CD8-positive, alpha-beta memory T cell (primary cell): ENCODE measurements at places on chromosomes 6 and 20. TPM values are rescaled to one million over a fixed set of nuclear protein-coding genes. Genes with fewer than 3 reads are reported as not detected.
A peak's percentile ranks its signal among the peaks of the same experiment; 100 is the strongest.

- H3K36me3 ChIP-seq: no peaks in the 10 kb centered on the region
- DNase-seq: no peak
- H3K27ac ChIP-seq: no peak overlapping the region
- no peak overlapping the region for H3K4me3 ChIP-seq
- no peaks in the 10 kb centered on the region for H3K4me1 ChIP-seq
- H3K27me3 ChIP-seq: no peaks in the 10 kb centered on the region
Observed at GRCh38 chr20:19090332-19090731, 122.1 kb upstream of the SLC24A3 start.

GRCh38 chr6:139029470-139030227 is 1.1 kb downstream of the ABRACL start:
- H3K4me1 ChIP-seq: peaks cover 20% of the 10 kb centered on the region
- peak overlapping the region; percentile 70 for H3K4me3 ChIP-seq
- peaks cover 1% of the 10 kb centered on the region for H3K36me3 ChIP-seq

GRCh38 chr20:18287546-18287914 is 797 bp upstream of the ZNF133 start:
- H3K36me3 ChIP-seq: no peaks in the 10 kb centered on the region
- H3K4me1 ChIP-seq: peaks cover 19% of the 10 kb centered on the region
- peaks cover 4% of the 10 kb centered on the region for H3K27me3 ChIP-seq
- H3K27ac ChIP-seq: peak overlapping the region; percentile 98
- H3K4me3 ChIP-seq: peak overlapping the region; percentile 98
- DNase-seq: peak; percentile 1

- H3K4me1 ChIP-seq: no peaks in the 10 kb centered on the region
- DNase-seq: no peak
- H3K27me3 ChIP-seq: peaks cover 20% of the 10 kb centered on the region
- no peak overlapping the region for H3K27ac ChIP-seq
Observed at GRCh38 chr20:38604873-38605303, 3.3 kb downstream of the ARHGAP40 start.

- no peak overlapping the region for H3K27ac ChIP-seq
- H3K4me1 ChIP-seq: peaks cover 4% of the 10 kb centered on the region
- H3K27me3 ChIP-seq: no peaks in the 10 kb centered on the region
- H3K4me3 ChIP-seq: no peak overlapping the region
- DNase-seq: no peak
Observed at GRCh38 chr6:143755301-143755744, 77.6 kb downstream of the PHACTR2 start.

DNA sequence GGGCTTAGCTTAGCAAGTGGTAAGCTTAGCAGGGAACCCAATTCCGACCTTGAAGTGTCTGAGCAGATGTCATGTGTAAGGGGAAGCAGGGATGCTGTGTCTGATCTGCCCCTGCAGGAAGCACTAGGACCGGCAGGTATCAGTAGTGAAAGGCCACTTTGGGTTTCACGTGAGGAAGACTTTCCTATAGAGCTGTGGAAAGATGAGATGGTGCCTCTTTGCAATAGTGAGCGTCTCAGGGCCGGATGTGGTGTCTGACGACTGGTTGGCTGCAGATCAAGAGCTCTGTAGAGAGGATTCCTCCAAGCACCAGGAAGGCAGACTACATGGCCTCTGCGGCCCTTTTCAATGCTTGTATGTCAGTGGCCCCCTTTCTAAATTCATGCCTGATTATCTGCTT is 98.3 kb downstream of the TIAM2 start:
- H3K27ac ChIP-seq: no peak overlapping the region
- no peaks in the 10 kb centered on the region for H3K27me3 ChIP-seq
- H3K4me3 ChIP-seq: no peak overlapping the region
- H3K36me3 ChIP-seq: no peaks in the 10 kb centered on the region
- peak; percentile 12 for DNase-seq

DNA sequence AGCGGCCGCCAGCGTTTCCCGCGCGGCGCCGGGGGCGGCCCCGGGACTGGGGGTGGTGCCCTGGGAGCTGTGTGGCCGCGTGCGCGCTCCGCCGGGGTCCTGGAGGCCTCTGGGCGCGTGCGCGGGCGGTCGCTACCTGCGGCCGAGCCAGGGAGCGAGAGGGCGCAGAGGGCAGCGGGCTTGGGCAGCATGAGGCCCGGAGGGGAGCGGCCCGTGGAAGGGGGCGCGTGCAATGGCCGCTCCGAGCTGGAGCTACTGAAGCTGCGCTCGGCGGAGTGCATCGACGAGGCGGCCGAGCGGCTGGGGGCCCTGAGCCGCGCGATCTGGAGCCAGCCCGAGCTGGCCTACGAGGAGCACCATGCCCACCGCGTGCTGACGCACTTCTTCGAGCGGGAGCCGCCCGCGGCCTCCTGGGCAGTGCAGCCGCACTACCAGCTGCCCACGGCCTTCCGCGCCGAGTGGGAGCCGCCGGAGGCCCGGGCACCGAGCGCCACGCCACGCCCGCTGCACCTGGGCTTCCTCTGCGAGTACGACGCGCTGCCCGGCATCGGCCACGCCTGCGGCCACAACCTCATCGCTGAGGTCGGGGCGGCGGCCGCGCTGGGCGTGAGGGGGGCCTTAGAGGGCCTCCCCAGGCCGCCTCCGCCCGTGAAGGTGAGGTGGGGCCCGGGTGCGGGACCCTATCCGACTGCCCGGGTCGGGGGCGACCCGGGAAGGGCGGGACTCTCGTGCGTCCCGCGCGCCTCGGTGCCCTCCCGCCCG is at the start of gene PM20D2:
TSS of gene PM20D2 (plus strand) at position 100 of the 762 bp plus-strand sequence. CDS start at position 190, 90 bp downstream.
- no peaks in the 10 kb centered on the region for H3K27me3 ChIP-seq
- H3K4me3 ChIP-seq: peak within 1 kb of the TSS; percentile 73
- H3K27ac ChIP-seq: peak within 1 kb of the TSS; percentile 62
- no peaks in the 10 kb centered on the region for H3K36me3 ChIP-seq

DNA sequence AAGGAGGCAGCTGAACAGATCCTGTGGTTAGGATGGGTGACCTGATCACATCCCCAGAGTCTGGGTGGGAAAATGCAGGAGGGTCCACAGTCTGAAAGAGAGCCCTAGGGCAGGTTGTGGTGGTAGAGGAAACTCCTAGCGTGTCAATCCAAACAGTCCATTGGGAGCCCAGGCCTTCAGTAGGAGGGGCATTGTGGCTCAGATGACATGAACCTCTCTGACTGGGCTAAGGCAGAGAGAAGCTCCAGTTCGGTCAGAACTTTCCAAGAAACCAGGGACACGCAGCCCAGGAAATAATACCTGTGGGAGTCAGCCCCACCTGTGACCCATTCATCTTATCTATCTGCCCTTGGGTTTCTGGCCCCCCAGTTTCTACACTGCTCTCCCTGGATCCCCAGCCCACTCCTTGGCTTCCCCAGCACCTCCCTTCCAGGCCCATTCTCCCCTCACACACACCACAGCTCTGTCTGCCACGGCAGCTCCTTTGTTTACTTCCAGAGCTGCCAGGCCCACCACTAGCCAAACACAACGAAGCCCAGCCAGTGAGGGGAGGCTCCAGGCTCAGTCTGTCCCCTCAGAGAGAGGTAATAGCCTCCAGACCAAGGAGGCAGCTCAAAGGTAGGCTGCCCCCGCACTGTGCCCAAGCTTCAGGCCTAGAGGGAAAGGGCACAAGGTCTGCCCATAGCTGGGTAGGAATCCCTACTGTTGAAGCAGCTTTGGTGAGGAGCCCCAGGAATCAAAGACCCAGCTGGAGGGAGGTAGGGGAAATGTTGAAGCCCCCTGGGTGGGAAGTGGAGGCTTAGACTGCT is 6.2 kb downstream of the GDF5 start:
- DNase-seq: no peak
- no peaks in the 10 kb centered on the region for H3K27me3 ChIP-seq
- H3K4me1 ChIP-seq: no peaks in the 10 kb centered on the region

- no peak overlapping the region for H3K4me3 ChIP-seq
- H3K27ac ChIP-seq: no peak overlapping the region
- no peaks in the 10 kb centered on the region for H3K27me3 ChIP-seq
- no peaks in the 10 kb centered on the region for H3K36me3 ChIP-seq
- no peaks in the 10 kb centered on the region for H3K4me1 ChIP-seq
Observed at GRCh38 chr6:73983367-73983766, 287.4 kb downstream of the CD109 start.

GRCh38 chr6:98828941-98829411 is 5.4 kb upstream of the POU3F2 start:
- H3K27ac ChIP-seq: no peak overlapping the region
- DNase-seq: no peak
- H3K27me3 ChIP-seq: peaks cover 56% of the 10 kb centered on the region
- no peak overlapping the region for H3K4me3 ChIP-seq
- H3K4me1 ChIP-seq: peaks cover 30% of the 10 kb centered on the region

- H3K27ac ChIP-seq: no peak overlapping the region
- no peak for DNase-seq
- peaks cover 10% of the 10 kb centered on the region for H3K4me1 ChIP-seq
- no peaks in the 10 kb centered on the region for H3K27me3 ChIP-seq
- no peaks in the 10 kb centered on the region for H3K36me3 ChIP-seq
Observed at GRCh38 chr6:136051140-136051775, 198.9 kb downstream of the MTFR2 start.

GRCh38 chr6:4973982-4974745 is 29.7 kb downstream of the RPP40 start:
- no peaks in the 10 kb centered on the region for H3K36me3 ChIP-seq
- no peaks in the 10 kb centered on the region for H3K4me1 ChIP-seq
- no peak overlapping the region for H3K27ac ChIP-seq
- H3K4me3 ChIP-seq: no peak overlapping the region

DNA sequence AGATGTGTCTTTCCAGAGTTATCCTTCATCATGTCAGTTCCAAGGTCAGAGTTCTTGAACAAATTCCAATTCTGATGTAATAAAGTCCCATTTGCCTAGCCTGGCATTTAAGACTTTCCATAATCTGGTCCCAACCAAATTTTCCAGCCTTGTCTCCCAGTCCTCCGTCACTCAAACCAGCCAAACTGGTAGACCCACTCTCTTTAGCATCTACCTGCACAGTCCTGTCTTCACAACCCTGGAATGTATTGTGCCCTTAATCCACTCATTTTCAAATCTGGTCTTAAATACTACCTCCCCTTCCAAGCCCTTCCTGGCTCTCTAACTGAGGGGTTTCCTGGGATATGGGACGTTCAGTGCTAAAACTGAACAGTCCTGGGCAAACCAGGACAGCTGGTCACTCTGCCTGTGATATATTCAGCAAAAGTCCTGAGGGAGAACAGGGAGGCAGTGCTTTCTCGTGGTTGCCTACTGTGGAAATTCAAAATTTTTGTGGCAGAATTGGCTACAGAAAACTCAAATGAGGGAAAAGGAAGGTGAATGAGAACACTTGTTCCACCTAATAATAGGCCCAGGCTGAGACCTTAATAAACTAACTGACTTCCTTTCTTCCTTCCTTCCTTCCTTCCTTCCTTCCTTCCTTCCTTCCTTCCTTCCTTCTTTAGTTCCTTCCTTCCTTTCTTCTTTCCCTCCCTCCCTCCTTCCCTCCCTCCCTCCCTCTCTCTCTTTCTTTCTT is 10.8 kb upstream of the AKAP7 start:
- H3K4me3 ChIP-seq: no peak overlapping the region
- no peaks in the 10 kb centered on the region for H3K4me1 ChIP-seq
- DNase-seq: no peak
- H3K27ac ChIP-seq: no peak overlapping the region
- no peaks in the 10 kb centered on the region for H3K36me3 ChIP-seq

- H3K27me3 ChIP-seq: no peaks in the 10 kb centered on the region
- no peak overlapping the region for H3K27ac ChIP-seq
- no peaks in the 10 kb centered on the region for H3K36me3 ChIP-seq
- no peak for DNase-seq
- no peak overlapping the region for H3K4me3 ChIP-seq
Observed at GRCh38 chr20:10854976-10855375, 181.2 kb upstream of the JAG1 start.

DNA sequence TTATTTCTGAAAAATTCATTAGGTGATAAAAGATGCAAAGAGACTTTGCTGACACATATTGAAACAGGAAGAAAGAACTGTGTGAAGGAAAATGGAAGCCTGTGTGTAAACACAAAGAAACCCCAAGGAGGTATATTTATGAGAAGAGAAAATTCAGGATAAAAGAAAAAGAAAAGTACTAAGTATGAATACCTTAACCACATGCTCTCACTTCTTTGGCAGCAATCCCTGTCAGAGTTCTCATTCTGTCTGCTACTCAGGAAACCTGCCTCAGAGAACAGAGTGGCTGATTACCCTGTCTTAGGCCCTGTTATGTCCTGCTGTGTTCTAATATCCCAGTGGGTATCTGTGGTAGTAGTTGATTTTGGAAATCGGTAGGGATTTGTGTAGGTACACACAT is 457.9 kb downstream of the TBC1D32 start:
- no peaks in the 10 kb centered on the region for H3K27me3 ChIP-seq
- DNase-seq: no peak
- H3K4me1 ChIP-seq: no peaks in the 10 kb centered on the region
- H3K36me3 ChIP-seq: no peaks in the 10 kb centered on the region

GRCh38 chr6:166830185-166830890 is 126.0 kb downstream of the RNASET2 start:
- H3K4me3 ChIP-seq: no peak overlapping the region
- H3K36me3 ChIP-seq: no peaks in the 10 kb centered on the region
- DNase-seq: no peak
- H3K27ac ChIP-seq: no peak overlapping the region
- H3K4me1 ChIP-seq: no peaks in the 10 kb centered on the region

GRCh38 chr6:21348504-21349195 is 244.9 kb upstream of the SOX4 start:
- DNase-seq: no peak
- no peak overlapping the region for H3K27ac ChIP-seq
- no peaks in the 10 kb centered on the region for H3K27me3 ChIP-seq
- no peaks in the 10 kb centered on the region for H3K4me1 ChIP-seq
- H3K36me3 ChIP-seq: no peaks in the 10 kb centered on the region
- H3K4me3 ChIP-seq: no peak overlapping the region

- H3K27me3 ChIP-seq: no peaks in the 10 kb centered on the region
- H3K36me3 ChIP-seq: no peaks in the 10 kb centered on the region
Observed at GRCh38 chr6:169083508-169083874, 170.2 kb downstream of the THBS2 start.

DNA sequence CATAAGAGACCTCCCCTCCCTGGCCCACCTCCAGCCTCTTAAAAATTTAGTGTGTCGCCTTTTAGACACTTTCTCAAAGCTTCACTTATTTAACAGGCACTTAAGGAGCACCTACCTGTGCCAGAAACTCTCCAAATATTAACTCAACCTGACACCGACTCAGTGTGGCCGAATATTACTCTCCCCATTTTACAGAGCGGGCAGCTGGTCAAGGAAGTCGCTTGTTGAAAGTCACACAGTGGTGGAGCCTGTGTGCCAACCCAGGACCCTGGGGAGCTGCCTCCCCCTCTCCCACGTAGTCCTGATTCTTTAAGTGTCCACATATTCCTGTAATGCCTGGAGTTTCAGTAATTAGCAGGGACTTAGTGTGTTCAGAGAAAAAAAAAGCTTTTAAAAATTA is 1.0 kb upstream of the PMEPA1 start:
- H3K36me3 ChIP-seq: no peaks in the 10 kb centered on the region
- H3K27me3 ChIP-seq: peaks cover 9% of the 10 kb centered on the region
- H3K27ac ChIP-seq: no peak overlapping the region
- H3K4me3 ChIP-seq: peak overlapping the region; percentile 84

- no peaks in the 10 kb centered on the region for H3K27me3 ChIP-seq
- no peaks in the 10 kb centered on the region for H3K4me1 ChIP-seq
- H3K27ac ChIP-seq: no peak overlapping the region
- DNase-seq: no peak
Observed at GRCh38 chr20:8246716-8247115, 114.7 kb downstream of the PLCB1 start.

- H3K27me3 ChIP-seq: no peaks in the 10 kb centered on the region
- no peak for DNase-seq
- no peak overlapping the region for H3K4me3 ChIP-seq
- no peak overlapping the region for H3K27ac ChIP-seq
Observed at GRCh38 chr20:23248461-23248882, 102.1 kb upstream of the NXT1 start.

Gene ZNF337
- total RNA-seq: 12.5 TPM

Gene RAET1G
- not detected for total RNA-seq

Gene JPH2
- not detected for total RNA-seq

Gene LAMP5
- total RNA-seq: not detected

Gene TNNC2
- not detected for total RNA-seq

Gene KHDC1
- total RNA-seq: 6.3 TPM
